ENCODE measurements at places on chromosomes 12 and 14.
A peak's percentile ranks its signal among the peaks of the same experiment; 100 is the strongest.

DNA sequence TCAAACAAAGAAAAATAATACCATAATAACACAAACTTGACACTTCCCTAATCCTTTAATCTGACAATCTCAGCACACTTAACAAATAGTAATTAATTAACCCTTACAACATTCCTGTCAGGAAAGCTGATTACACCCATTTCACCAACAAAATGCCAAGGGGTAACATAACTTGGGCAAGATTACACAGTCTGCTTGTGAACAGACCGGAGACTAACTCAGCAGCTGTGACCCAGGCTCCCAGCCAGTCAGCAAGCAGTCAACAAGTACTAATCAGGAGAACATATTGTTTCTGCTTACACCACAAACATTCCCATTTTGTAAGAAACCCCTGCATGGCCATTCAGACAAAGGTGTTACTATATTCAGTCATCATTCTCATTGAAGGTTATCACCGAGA lies 592.5 kb upstream of the FLRT2 start:
- no peak for DNase-seq

DNA sequence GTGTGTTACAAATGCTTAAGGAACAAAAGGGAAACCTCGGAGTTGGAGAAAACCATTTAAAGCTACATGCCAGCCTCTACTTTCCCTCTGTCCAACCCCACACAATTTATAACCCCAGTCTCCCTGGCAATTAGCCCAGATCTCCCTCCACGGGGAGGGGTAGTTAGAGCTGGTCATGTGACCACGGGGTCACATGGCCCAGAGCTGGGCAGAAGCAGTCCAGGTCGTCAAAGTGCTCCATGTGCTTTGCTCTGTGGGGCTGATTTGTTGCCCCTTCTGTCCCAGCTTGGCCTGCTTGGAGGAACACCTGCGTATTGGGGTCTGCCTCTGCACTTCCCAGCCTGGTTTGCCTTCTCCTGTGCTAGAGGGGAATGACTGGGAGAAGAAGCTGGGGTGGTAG lies 219.1 kb downstream of the RBM19 start:
- DNase-seq = no peak

GRCh38 chr12:30719060-30719459 lies 23.4 kb upstream of the IPO8 start:
- no peak for DNase-seq

- DNase-seq = no peak
These were observed 129.6 kb upstream of the SOX5 start for GRCh38 chr12:24079083-24079482.

DNA sequence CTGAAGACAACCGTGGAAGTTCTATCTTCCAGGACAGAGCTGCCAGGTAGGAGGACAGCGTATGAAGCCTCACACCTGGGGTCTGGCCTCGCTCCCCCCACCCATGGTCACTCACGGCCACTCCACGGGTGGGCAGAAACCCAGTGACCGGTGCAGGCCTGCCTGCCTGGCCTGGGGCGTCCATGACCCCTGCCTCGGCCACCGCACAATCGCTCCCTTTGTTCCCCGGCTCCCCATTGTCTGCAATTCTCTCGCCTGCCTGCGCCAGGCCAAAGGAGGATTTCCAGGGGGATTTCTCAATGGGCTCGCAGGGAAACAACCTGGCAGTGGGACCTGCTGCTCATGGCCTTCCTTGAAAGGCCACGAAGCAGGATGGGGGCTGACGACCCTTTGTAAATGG lies 22.6 kb downstream of the CCDC85C start:
- no peak for DNase-seq

GRCh38 chr12:53452159-53453077 lies 516 bp downstream of the PCBP2 start:
- DNase-seq = peak; percentile 69

DNA sequence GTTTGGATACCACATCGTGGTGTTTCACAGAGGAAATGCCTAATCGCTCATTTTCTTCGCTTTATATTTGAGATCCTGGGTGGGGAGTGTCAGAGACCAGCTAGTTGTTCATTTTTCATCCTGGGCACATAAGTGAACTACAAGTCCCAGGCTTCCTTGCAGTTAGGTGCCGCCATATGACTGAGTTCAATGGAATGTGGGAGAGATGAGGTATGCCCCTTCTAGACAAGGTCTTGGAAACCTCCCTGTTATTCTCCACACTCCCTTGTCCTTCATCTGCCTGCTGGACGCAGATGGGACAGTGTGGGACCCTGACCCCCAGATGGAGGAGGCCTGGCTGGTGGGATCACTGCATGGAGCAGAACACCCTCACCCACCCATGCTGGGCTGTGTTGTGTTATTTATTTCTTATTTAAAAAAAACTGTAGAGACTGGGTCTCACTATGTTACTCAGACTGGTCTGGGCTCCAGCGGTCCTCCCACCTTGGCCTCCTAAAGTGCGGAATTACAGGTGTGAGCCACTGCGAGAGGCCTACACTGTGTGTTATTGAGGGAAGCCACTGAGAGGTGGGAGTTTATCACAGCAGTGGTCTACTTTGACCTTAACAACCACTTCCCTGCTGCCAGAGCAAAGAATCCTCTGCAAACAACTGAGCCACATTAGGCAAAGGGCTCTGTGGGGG lies 42.9 kb upstream of the VRK1 start:
- no peak for DNase-seq

DNA sequence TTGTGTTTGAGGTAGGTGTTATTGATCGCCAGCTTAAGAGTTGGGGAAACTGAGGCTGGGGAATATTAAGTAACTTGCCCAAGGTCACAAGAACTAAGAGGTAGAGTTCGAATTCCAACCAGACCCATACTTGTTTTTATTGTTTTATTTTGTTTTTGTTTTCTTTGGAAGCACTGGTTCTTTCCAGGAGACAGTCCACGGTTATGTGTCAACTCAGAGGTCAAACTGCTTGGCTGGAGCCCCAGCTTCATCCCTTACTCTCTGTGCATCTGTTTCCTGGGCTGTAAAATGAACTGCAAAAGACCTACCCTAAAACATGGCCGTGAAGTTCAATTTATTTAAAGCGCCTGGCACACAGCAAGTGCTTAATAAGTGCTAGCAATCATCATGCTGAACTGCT lies 74.4 kb upstream of the MAP1LC3B2 start:
- DNase-seq = no peak

- DNase-seq = no peak
These were observed 25.6 kb downstream of the UNC79 start for GRCh38 chr14:93456356-93456755.

GRCh38 chr12:79451978-79452377 lies 238.8 kb downstream of the PAWR start:
- DNase-seq = no peak

DNA sequence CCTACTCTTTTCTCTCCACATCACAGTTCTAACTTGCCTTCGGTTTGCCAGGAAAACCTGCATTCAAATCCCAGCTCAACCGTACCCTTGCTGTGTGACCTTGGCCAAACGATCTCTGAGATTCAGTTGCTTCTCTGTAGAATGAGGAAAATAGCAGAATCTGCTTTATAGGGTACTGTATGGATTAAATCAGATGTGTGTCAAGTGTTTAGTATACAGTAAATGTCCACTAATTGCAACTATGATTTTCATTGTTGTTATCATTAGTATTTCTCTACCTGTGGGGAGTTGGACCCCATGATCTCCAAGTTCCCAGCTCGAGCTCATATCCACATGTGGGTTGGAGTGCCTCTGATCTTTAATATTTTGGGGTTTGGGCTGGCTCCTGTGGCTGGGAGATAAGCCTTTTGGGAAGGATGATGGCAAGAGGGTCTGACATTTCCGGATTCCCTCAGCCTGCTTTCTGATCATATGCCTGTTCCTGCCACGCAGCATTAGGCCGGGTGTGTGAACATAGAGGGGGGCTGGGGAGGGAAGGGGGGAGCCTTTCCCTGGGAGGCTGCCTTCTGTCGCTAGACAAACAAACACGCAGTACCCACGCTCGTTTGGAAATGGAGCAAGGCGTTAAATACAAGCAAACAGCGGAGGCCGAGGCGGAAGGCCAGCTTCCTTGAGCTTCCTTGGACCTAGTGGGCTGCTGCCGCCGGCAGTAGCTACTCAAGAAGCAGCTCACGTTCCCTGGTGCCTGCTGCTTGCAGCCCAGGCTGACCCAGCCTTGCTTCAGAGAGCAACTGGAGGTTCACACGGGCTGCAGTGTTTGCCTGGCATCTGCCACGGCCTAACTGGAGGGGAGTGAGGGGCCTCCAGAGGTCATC lies 213.5 kb upstream of the LHX5 start:
- DNase-seq = no peak

DNA sequence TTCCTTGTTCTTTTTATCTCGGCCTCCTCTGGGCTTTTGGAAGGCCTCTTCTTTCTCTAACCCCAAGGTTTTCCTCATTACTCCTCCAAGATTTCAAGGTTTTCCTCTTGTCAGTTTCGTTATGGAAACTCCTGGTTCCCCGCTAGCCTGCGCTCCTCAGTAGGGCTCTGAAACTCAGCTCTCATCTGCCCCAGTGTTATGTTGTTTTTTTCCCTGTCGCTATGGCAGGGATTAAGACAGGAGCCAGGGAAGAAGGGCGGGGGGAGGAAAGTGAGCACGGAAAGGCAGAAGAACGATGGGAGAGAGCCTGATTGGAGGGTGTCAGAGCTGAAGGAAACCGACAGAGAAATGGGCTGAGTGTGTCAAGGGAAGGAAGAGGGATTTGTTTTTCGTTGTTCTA lies 26.5 kb upstream of the JDP2 start:
- no peak for DNase-seq

- DNase-seq = no peak
These were observed 201.2 kb downstream of the DPF3 start for GRCh38 chr14:72692696-72693095.

DNA sequence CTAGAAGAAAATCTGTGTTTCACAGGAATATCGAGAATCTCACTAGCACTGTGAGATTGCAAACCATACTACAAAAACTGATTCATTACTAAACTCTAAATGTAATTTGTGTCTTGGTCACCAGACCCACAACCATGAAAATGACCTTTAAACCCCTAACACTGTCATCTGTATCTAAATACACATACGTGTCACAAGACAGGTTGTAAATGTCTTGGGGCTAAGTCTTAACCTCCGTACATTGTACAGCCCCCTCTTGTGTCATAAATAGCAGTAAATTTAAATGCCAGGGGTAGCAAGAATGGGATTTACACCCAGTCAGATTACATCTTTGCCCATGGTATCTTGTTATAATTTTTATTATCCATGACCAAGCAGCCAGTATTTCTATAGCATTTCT lies 117.3 kb downstream of the GPR135 start:
- no peak for DNase-seq

DNA sequence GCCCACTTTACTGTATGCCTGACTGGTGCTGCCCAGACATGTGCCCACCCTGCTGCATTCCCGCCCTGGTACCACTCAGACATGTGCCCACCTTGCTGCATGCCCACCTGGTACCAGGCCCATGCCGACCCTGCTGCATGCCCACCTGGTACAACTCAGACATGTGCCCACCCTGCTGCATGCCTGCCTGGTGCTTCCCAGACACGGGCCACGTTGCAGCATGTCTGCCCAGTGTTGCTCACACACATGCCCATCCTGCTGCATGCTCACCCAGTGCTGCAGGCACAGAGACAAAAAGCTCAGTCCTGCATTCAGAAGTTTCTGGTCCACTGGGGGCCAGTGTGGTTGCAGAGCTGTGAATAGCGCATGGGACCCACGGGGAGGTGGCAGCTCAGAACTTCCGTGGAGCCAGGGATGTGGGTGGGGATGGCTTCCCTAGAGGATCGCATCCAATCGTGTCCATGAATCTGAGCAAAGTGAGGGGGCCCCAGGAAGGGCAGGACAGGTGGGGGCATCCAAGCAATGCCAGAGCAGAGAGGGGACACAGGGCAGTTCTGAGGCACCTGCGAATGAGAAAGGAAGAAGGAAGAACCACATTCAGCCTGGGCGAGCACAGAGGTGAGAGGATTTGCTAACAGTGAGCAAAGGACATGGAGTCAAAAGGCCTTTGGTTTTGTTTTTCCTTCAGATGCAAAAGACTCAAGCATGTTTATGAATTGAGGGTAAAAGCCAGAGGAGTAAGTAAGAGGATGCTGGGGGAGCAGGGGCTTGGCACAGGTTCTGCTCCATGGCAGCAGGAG lies 175.9 kb upstream of the C14orf180 start:
- no peak for DNase-seq

GRCh38 chr12:49868952-49869815 lies 26.3 kb upstream of the BCDIN3D start:
- DNase-seq = no peak

DNA sequence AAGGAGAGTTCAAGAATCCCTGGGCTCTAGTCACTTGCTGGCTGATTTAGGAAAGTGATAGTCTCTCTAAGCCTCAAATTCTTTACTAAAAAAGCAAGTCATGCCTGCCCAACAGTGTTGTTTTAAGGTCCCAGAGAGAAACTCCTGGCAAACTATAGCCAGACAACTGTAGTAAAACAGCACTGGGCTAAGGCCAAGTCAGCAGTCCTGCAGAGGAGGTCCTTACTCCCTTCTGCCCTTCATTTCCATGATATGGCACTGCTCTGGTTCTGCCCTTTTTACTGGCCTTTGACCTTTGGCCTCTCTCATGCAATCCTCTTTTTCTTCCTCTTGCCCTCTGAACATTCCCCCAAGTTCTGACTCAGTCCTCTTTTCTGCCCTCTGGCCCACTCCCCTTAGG lies 74.9 kb downstream of the VWF start:
- DNase-seq = no peak

GRCh38 chr14:81178063-81178462 lies 42.7 kb downstream of the GTF2A1 start:
- DNase-seq = no peak

DNA sequence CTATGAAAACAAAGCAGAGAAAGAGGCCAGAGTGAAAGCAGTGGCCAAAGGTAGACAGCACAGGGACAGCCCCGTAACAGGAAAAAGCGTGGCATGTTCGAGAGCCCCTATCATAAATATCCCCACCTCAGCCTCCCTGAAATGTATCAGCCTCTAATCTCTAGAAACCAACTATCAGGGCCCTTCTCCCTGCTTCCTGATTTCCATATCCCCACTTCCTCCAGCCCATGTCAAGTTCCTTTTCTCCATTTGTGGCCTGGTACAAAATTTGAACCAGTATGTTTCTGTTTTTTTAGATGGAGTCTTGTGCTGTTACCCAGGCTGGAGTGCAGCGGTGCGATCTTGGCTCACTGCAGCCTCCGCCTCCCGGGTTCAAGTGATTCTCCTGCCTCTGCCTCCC lies 16.9 kb downstream of the DEPDC4 start:
- DNase-seq = no peak

DNA sequence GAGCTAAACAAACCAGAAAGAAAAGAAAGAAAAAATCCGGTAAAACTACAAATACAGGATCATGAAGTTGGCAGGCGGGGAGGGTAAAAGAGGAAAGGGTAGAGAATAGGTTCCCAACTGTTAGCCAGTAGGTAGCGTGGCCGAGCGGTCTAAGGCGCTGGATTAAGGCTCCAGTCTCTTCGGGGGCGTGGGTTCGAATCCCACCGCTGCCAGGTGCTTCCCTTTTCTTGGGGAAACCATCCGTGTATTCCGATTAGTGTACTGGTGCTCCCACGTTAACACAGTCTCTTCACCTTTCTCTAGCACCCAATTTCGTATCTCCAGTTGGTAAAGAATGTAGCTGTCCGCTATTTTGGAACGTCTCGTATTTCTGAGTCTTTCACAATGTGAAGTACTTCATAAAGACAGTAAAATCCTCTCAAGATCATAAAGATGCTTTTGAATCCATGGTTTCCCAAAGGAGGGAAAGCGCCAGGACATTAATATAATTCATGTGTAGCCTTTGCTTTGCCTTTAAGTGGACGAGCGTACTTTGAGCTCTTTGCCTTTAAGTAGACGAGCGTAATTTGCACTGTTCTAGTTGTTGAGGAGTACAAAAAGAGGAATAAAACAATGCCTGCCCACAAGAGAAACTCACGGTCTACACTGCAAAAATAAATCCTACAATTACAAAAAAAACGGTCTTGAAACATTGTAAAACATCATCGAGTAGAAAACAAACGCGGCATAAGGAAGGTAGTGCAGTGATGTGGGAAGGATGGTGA lies 19.0 kb upstream of the RNASE12 start:
- peak; percentile 50 for DNase-seq

All from NK-92 treated with Interleukin-12 subunit alpha and Interleukin-12 subunit beta, amount 100 ng/mL, for 24 hours (cell line).